ENCODE measurements at places on chromosomes 7 and 10.

- no peak for DNase-seq
Measured at GRCh38 chr10:24707445-24707844, 16.2 kb downstream of the ARHGAP21 start.

- no peak for DNase-seq
Measured at GRCh38 chr7:75732764-75733630, 5.7 kb downstream of the HIP1 start.

- DNase-seq, result no peak
Measured at GRCh38 chr7:34031156-34031555, 125.8 kb downstream of the BMPER start.

- peak; percentile 83 for DNase-seq
Measured at GRCh38 chr10:42952349-42952748, 124.5 kb upstream of the RET start.

DNA sequence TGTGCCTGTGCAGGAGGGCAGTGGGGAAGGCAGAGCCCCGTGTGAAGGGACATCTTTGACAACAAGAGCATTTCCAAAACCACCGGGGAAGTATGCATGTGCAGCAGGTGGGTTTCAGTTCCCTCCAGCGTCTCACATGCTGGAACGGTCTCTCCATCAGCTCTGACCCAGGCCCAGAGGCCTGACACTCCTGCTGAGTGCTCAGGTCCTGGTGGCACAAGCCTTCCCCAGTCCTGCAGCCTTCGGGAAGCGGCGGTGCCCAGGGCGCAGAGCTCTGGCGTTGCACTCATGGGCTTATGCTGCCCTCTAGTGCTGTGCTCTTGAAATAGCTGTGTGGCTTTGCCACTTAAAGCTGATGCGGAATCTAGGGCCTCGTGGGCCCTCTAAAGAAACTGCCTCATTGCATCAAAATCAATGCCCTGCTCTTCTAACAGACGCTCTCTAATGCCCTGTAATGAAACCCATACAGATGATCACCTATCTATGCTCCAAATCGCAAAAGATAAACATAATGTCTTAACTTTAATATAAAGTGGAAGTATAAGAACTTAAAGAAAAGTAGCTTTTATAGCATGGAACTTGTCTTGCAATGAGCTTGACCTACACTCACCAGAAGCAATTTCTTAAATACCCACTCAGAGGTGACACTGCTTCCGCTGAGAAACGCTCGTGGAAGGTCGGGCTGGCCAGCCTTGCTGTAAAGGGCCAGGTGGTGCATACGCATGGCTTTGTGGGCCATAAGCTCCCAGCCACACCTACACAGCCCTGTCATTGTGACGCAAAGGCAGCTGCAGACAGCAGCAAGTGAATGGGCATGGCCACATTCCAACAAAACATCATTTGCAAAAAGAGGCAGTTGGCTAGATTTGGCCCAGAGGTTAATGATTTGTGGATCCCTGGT, 38.6 kb downstream of the CLRN3 start:
- DNase-seq, result peak; percentile 90

- DNase-seq, result no peak
Measured at GRCh38 chr10:128713874-128714570, 587.8 kb upstream of the MKI67 start.

GRCh38 chr10:75012471-75012870, 99.0 kb upstream of the SAMD8 start:
- DNase-seq, result no peak

DNA sequence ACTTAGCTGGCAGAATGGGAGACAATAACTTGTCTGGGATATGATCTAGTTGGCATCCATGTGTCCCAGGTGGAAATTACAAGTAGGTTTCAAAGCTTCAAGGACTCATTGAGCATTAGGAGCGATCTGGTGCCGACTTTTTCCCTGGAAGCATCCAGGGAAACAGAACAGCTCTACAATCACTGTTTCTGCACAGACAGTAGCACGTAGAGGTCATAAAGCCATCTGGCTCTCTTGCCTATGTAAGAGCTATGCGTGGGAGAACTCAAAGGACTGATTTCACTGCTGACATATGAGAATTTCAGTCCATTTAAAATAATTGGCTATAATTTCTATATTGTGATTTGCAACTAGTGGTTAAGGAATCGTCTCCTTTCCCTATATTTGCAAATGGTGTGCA, 791.7 kb downstream of the REEP3 start:
- DNase-seq, result no peak

- DNase-seq, result peak; percentile 80
Measured at GRCh38 chr10:72274730-72275350, 1.1 kb downstream of the DDIT4 start.

DNA sequence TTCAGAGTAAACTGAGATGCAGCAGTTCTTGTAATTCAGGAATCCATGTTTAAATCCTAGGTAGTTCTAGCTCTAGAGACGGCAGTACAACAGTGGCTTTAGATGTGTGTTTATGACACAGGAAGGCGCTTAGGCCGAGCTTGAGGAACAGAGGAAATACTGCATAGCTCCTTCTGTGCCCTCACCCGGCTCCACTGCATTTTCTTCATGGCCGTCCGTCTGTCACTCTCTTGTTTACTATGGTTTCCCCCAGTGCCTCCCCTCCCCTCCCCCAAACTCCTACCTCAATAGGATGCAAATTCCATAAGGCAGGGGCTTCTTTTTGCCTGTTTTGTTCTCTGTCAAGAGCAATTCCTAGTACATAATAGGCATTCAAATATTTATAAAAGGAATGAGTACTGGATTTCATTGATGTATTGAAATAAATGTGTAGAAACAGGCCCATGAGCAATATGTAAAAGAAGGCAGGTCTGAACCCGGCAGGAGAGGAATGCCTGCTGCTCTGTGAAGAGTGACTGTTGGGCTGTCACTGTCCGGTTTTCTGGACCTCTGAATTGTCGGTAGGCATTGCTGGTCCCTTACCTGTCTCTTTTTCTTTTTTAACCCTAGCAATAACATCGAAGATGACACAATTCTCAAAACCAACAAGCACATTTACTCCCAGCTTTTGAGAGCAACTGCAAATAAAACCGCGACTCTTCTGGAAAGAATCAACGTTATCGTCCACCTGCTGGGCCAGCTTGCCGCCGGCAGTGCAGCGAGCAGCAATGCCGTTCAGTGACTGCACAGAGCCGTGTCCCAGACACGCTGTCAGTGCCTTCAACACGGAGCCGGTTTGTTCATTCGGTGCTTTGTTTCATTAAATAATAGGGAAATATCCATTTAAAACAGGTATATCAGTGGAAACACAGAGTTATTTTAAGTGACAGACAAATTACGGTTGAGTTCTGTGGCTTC, 12.7 kb downstream of the MMP21 start:
- DNase-seq, result peak; percentile 31

DNA sequence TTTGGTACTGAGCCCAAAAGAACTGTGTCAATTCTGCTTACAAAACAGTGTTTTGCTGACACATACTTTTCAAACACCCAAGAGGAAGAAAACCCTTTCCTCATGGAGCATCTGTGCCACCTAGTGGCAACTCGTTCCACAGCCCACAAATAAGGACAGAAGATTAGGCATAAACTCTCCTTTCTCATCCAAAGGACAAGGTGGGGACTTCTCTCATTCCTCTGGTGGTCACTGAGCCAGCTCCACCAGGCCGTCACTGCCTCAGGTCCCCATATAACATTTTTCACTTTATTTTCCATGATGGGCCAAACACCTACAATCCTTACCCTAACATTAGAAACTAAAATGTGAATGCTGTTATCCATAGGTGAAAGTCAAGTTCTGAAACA, 76.9 kb downstream of the RNF216 start:
- DNase-seq, result peak; percentile 75

DNA sequence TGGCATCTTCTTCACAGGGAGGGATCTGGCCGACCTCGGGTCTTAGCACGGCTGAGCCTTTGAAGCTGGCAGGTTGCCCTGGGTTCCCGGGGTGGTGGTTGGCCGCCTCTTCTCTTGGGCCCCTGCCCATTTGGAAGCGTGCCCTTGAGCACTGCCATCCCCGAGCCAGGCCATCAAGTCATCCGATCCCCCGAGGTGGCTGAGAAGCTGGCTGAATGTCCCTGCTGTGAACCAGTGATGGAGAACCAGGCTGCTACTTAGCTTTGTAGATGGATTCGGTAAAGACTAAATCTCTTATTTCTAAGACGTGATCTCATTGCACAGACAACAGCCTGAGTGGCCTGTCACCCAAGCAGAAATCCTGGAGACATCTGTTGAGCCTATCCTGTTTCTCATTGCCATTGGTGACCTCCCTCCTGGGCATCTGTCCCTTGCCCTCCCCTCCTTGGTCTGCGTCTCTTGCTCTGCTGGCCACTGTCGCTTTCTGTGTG, 74.3 kb downstream of the GRK5 start:
- DNase-seq, result peak; percentile 75
